ENCODE measurements at places on chromosomes 7 and 10.

DNA sequence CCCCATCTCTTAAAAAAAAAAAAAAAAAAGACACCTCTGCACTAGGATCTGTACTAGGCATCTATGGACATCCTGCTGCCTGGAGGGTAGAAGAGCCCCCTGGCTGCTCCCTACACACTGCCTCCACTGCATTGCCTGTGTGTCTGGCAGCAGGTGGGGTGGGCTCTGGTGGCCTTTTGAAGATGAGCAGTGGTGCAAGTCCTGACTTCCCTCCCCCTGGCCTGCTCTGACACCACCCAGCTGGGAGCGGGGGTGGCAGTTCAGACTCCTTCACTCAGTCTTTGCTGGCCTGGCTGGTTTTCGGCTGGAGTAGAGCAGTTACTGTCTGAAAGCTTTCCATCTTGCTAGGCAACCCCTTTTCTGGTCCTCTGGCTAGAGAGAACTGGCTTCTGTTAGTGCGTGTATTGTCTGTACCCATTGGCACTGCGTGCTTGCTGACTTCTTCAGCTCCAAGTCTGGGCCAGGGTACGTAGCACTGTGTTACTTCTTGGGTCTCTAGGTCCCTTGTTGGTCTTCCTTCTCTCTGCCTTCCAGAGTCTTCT, 17.6 kb downstream of the C10orf62 start:
- no peak for DNase-seq

DNA sequence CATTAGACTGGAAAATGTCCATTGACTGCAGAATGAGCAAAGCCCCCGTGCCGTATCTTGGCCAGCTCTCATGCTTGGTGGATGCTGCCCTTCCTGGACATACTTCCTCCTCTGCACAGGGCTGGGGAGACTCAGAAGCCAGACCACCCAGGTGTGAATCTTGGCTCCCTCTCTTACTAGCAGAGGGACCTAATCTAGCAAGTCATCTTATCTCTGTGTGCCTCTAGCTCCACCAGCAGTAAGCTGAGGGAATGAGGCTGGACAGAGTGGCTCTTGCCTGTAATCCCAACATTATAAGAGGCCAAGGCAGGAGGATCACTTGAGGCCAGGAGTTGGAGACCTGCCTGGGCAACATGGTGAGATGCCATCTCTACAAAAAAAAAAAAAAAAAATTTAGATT, 173.8 kb upstream of the GHITM start:
- DNase-seq = no peak

DNA sequence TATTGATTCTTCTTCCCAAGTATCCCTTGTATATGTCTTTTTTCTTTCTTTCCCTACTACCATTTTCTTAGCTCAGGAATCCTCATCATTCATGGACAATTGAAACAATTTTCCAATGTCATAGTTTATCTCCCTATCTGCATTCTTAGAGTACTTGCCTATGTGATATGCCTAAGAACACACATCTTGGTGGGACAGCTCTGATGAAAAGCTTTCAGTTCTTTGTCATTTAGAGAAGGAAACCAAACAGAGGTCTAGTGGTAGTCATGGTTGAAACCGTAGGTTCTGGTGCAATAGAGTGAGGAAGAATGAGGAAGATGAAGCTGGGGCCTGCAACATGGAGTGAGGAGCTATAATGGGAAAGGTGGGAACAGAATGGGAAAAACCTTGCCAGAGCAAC, 28.2 kb downstream of the TDRD1 start:
- no peak for DNase-seq

GRCh38 chr10:33115738-33116719, 158.0 kb upstream of the ITGB1 start:
- DNase-seq = no peak

DNA sequence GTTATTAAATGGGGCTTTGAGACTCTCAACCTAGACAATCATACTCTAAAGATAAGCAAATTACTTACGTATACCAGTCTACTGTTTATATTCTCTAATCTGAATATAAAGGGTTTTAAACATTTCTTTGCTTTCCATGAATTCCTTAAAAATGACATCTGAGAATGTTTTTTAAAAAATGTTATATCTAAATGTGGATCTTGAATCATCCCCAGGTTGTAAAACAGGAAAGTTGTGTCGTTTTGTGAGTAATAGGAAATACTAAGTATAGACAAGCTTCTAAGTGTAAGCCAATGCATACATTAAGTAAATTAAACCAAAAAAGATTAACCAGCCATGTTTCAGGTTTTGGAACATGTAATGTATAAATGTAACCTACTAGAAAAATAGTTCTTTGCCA, 26.8 kb downstream of the ADD3 start:
- DNase-seq = no peak

DNA sequence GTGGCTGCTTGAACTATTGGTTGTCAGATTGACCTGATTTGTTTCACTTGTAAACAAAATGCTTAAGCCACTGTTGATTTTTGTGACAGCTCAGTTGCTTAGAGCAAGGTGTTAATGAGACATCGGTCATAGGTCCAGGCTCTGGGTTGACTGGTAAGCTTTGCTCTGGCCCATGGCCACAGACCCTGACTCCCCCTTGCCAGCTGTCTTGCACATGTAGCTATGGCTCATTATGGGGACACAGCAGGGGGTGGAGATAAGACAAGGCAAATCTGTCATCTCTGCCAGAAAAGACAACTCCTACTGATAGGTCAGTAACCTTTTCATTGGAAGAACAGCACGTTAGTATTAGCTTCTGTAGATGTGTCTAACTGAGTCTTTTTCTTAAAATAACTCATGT, 95.3 kb downstream of the KAT6B start:
- no peak for DNase-seq

- DNase-seq = no peak
Observed at GRCh38 chr10:61841338-61841875, 60.1 kb upstream of the ARID5B start.

DNA sequence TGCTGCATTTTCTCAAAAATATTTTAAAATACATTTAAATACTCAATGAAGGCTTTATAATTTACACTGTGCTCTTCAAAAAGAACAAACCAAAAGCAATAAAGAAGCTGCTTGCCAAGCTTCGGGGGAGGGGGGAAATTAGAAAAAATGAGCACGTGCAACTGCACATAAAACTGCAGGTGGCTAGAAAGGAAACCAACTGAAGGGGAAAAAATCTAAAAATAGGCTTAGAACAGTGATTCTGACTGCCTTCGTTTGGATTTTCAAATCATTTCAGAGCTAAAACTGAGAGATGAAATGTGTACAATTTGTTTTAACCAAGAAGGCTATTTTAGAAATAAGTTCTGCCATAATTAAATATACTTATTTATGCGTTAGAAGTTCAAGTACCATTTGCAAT, 61.4 kb downstream of the ABI1 start:
- DNase-seq = no peak

- DNase-seq = no peak
Observed at GRCh38 chr10:20658158-20658557, 239.0 kb downstream of the NEBL start.

GRCh38 chr7:80537091-80537490, 25.2 kb upstream of the GNAT3 start:
- DNase-seq = no peak

DNA sequence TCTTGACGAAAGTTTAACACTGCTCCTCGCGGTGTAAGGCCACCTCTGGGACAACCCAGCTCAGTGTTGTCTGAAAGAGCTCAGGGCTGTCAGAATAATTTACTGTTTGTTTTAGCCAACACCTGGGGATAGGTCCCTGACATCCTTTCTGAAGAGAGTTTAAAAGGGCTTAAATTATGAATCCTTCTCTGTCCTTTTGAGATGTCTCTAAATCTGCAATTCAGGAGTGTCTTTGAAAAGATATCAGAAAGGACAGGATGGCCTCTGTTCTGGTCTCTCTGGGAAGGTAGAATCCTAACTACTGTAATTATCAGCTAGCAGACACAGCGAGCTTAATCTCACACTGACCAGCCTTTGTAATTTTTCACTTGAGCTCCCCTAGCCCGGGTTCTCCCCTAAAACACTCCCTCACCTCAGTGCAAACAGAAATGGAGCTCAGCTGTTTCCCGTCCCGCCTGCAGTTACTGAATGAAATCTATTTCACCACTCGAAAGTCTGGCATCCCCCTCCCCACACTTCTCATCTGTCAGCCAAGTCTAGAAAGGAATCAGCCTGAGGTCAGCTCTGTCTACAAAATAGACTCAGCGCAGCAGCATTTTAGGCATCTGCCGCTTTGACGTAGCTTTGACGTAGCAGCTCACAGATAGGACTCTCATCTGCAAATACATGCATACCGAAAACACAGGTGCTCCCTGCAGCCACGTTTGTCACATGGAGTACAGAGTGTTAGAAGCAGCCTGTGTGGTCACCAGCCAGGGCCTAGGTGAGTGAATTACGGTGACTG, 4.8 kb downstream of the DYNC2I1 start:
- no peak for DNase-seq

DNA sequence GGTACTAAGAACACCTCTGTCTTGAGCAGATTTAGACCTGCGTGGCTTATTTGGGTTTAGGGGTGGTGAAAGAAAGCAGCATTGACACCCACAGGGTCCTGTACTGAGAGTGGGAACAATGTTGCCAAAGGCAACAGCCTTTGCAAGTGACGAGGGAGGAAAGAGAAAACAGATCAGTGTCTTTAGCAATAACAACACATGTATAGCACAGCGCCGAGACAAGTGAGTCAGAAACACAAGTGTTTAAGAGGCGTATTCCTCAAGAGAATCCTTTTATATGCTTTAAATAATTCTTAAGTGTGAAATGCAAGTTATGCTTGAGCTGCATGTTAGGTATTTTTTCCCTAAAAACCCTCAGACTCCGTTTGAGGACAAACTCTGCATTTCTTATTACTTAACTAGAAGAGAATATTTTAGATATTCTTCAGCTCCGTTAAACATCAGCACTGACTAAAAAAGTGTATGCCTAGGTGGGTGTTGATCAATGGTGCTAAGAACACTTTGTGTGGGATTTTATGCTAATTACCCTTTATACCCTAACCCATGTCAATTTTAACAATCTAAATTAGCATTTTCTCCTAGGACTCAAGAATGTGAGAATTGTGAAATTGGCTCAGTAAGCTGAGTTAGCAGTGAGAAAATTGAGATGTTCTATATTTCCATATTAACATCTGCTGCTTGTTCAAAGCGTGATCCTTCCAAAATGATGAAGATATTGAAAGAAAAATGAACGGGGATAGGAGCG, 1095.4 kb upstream of the CELF2 start:
- DNase-seq = no peak

DNA sequence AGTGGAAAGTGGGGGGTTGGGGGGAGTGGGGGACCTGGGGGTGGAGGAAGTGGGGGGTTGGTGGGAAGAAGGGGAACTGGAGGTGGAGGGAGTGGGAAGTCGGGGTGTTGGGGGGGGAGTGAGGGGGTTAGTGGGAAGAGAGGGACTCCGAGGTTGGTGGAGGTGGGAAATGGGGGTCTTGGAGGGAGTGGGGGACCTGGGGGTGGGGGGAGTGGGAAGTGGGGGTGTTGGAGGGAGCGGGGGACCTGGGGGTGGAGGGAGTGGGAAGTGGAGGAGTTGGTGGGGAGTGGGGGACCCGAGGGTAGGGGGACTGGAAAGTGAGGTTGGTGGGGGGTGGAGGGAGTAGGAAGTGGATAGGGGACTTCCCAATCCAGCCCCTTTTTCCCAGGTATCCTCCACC, 906 bp upstream of the MMD2 start:
- no peak for DNase-seq

DNA sequence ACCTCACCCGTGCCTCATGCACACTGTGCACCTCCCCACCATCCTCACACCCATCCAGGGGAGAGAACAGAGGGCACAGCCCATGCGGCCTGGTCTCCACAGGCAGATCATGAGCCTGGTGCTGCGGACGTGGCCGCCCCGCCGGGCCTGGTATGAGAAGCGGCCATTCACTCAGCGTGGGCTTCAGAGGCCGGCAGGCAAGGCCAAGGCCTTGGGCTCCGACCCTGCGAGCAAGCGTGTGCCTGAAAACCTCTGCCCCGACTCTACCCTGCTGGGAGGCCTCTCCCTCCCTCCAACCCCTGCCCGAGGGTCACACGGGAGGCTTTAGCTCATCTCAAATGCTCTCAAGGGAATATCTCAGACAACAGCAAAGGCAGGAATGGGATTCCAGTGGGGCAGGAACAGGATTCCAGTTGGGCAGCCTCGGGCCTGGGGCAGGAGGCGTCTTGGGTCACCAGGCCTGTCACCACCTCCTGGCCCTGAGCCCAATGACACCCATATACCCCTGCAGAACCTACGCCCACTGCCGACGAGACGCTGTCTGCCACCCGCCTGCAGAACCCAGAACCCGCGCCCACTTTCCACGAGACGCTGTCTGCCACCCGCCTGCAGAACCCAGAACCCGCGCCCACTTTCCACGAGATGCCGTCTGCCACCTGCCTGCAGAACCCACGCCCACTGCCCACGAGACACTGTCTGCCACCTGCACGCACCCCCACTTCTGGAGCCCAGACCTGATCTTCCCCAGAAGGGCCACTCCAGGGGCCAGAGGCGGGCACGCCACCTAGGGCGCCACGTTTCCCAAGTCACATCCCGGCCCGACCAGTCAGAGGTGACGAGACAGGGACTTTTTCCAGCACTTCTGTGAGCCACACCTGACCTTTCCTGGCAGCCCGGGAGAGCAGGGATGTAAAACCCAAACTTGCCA, 38.9 kb downstream of the ADAP1 start:
- no peak for DNase-seq

DNA sequence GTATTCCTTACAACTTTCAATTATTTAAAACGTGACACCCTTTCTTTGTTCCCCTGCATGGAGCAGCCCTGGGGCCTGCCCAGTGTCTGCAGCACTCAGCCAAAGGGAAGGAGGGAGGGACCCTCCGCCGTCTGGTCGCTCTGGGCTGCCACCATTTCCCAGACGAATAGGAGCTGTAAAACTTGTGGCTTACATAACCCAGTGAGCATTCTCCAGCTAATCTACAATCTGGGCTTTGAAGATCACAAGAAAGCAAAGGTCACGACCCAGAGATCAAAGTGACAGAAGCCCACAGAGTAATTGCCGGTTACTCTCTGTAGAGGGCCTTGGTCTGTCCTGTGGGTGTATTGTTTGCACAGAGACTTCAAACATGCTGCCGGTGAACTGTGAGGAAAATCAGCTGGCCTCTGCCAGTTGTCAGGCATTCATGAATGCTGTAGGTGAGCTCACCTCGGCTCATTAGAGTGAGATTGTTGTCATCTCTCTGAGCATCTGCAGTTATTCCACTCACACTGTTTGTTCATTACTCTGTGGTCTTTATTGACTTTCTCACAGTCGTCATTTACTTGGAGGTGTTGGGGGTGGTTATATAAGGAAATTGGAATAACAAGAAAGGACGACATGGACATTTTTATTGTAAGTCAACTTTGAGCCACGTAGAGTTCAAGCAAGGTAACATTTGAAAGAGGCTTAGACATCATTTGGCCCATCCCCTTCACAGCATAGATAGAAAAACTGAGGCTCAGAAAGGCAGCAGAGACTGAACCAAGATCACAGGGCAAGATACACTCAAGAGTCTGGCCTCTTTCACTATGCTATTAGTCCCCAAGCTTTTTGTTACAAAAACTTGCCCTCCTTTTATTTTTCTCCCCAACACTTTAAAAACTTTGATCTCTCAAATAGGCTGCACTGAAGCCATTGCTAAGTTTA, 619.8 kb downstream of the LRMDA start:
- DNase-seq = no peak

GRCh38 chr10:24947304-24948097, 4.9 kb downstream of the PRTFDC1 start:
- DNase-seq = no peak

GRCh38 chr7:108181073-108181985, 51.2 kb upstream of the LAMB4 start:
- no peak for DNase-seq
